Lower leg skin (tissue), 4 donors: ENCODE measurements at places on chromosomes 2 and 18.

- DNase-seq = no peak
Measured at GRCh38 chr2:1709335-1709605, 35.0 kb downstream of the PXDN start.

- no peak for DNase-seq
Measured at GRCh38 chr18:27311114-27311513, 126.0 kb upstream of the CHST9 start.

GRCh38 chr18:47191961-47192360 is 15.8 kb upstream of the IER3IP1 start:
- DNase-seq = no peak

DNA sequence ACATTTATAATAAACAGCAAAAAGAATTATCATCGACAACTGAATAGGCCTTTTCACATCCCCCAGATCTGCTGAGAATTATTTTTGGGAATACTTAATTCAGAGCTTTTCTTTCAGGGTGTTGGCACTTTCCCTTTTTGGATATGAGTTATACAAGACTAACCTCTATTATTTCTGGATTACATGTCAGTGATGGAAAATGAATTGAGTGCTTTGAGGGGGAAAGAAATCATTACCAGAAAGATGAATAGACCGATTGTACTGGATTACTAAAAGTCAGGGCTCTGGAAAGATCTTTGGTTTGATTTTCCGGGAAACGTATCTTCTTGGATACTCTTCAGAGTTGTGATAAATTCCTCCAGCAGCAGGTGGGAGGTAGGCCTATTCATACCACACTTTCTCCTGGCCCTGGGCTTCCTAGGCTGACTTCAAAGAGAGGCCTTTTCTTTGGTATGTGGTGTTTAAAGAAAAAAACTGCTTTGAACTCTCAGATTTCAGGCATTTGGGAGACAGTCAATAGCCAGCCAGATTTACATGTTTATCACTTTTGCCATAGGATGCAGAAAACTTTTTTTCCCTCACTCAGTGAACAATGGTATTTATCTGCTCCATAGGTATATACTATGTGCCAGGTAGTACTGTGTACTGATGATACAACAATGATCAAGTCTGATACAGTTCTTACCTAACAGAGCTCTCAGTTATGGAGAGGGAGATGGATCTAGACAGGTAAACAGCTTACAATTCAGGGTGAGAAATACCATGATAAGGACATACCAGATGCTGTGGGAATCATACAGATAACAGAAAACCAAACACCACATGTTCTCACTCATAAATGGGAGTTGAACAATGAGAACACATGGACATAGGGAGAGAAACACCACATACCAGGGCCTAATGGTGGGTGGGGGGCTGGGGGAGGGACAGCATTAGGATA is 63.3 kb upstream of the ACTR3 start:
- DNase-seq = no peak

DNA sequence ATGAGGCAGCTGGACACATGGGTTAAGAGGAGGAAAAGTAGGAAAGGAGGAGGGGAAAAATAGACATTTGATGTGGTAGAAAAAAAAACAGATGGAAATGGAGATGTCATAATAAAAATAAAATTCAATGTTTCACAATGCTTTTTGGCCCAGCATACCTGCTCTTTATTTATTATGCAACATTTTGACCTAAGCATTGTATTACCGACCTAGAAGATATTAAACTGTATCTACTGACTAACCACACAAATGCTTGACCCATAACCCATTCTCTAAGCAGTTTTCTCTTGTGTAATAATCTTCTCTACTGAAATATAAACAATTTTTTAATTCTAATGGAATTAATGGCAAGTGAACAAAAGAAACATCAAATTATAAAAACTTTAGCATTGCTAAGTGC is 362.3 kb downstream of the FBXO15 start:
- no peak for DNase-seq

- no peak for DNase-seq
Measured at GRCh38 chr2:41955316-41956043, 92.3 kb upstream of the PKDCC start.

GRCh38 chr2:99940963-99941362 is 201.4 kb downstream of the AFF3 start:
- no peak for DNase-seq

- DNase-seq = no peak
Measured at GRCh38 chr2:105361102-105361889, 24.0 kb downstream of the C2orf49 start.

DNA sequence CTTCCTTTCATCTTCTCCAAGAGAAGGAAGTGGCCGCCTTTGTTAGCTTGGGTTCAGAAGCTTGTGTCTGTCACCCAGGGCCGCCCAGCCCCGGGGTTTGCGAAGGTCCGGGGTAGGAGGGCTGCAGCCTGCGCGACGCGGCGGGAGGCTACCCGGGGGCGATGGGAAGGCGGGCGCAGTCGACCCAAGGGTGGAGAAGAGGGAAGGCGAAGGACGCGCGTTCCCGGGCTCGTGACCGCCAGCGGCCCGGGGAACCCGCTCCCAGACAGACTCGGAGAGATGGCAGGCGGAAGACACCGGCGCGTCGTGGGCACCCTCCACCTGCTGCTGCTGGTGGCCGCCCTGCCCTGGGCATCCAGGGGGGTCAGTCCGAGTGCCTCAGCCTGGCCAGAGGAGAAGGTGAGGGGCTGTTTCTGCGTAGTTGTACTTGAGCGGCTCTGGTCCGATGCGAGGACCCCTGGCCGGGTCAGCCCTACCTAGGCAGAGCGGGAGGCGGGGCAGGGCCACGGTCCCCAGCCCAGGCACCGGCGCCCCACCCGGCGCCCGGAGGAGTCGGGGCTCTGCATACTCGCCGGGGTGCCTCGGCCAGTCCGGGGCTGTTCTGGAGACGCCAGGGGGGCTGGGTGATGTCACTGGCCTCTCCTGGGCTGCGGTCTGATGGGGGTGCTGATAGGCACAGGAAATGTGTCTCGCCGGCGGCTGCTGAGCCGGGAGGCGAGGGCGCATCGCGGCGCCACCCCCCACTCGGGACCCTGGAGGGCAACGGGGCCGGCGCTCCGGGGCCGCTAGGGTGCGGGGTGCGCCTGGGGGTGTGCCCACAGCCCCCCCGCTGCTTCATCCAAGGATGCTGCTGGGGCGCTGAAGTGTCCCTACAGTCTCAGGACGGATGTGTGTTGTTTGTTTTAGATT is at the start of gene QPCT:
TSS of gene QPCT (plus strand) at position 178 of the 909 bp plus-strand sequence. CDS start at position 280, 102 bp downstream.
- peak; percentile 49 for DNase-seq

- no peak for DNase-seq
Measured at GRCh38 chr18:51007790-51008139, 22.2 kb upstream of the SMAD4 start.

- DNase-seq = no peak
Measured at GRCh38 chr18:60249388-60249787, 123.2 kb downstream of the MC4R start.

DNA sequence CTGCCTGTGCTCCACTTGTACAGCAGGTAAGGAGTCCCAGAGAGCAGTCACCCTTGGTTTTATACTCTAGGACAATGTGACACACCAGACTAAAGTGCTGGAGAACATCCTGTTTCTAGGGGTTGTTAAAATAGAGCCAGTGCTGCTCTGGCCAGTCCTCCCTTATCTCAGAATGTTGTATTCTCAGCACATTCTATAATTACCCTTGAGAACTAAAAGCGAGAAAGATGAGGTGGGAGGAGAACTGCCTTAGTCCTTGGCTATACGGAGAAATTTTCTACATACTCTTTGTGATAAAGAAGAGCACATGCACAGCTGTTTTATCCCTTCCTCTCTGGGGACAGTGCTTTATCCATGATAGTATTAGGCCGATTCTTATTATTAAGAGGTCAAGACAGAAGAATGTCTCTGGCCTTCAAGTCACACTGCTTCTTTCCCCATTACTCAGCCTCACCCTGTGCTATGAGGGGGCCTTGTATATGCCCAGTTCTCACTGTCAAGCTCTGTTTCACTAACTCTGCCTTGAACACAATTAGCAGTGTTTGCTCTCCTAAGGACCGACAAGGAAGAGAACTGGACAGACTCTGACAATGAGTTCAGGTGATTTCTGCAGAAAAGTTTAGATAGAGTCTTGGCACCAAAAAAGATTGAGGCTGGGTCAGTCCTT is 385.8 kb downstream of the TRIB2 start:
- no peak for DNase-seq

- DNase-seq = no peak
Measured at GRCh38 chr2:197184959-197185586, 125.5 kb downstream of the ANKRD44 start.

DNA sequence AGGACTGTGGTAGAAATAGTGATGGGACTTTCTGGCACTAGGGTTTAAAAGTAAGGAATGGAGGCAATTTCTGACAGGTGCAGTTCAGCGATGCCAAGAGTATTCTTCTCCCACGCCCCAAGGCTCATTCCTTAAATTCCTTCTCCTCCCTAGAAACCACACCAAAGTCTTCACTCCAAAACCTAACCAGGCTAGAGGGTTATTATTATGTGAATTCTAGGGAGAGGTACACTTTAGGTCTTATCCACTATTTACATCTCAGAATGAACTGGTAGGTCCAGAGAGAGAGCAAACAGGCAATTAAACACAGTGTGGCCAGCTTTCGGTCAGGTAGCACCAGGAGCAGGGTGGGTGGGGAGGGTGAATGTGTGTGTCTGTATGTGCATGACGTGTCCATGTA is 11.4 kb downstream of the IL1F10 start:
- no peak for DNase-seq

DNA sequence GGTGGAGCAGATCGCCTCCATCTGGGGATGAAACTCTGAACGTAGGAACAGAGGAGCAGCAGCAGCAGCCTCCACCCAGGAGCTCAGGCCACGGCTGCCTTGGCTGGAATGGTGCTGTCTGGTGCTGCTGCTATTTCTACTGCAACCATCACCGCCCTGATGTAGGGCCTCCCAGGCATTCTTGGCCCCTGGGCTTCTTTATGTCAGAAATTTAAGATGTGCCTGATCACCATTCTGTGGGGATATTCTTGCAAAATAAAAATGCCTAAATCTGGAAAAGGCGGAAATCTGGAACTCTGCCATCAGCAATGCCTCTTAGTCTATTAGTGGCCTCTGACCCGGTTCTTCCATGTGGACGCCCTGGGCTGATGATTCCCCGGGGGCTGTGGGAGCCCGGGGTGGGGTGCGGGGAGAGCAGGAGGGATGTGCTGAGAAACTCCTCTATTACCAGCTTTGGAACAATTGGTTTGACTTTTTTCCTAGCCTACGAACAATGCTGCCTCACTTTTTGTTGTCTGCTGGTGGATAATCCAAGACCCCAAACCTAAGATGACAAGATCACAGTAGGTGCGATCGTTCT is 47.2 kb downstream of the FAM124B start:
- no peak for DNase-seq

- DNase-seq = peak; percentile 69
Measured at GRCh38 chr2:239773228-239774141, 251.7 kb downstream of the NDUFA10 start.

- no peak for DNase-seq
Measured at GRCh38 chr2:163077241-163077640, 238.7 kb upstream of the KCNH7 start.

DNA sequence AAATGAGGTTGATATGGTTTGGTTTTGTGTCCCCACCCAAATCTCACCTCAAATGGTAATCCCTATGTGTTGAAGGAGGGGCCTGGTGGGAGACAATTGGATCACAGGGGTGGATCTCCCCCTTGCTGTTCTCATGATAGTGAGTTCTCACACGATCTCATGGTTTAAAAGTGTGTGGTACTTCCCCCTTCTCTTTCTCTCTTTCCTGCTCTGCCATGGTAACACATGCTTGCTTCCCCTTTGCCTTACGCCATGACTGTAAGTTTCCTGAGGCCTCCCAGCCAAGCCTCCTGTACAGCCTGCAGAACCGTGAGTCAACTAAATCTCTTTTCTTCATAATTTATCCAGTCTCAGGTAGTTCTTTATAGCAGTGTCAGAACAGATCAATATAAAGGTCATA is 24.7 kb upstream of the FAM124B start:
- no peak for DNase-seq

- DNase-seq = peak; percentile 43
Measured at GRCh38 chr2:109045505-109045904, 56.5 kb upstream of the EDAR start.

GRCh38 chr2:121266543-121267106 is 18.4 kb downstream of the TFCP2L1 start:
- peak; percentile 14 for DNase-seq

DNA sequence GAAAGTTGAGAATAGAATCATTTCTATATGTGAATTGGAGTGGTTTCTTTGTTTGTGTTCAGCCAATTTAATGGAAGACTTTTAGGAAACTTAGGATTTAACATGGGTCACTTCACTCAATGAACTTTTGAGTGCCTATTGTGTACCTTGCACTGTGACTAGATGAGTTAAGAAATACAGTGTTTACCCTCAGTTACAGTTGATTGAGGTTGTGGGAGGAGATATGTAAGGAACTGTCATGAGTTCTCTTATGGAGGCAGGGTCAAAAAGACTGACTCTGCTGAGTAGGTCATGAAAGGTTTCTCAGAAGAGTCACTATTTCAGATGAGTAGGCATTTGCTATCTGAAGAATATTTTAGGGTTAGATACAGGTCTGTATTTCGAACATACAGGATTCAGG is 98.6 kb downstream of the RAB3GAP1 start:
- no peak for DNase-seq

GRCh38 chr2:85066006-85066740 is 67.0 kb upstream of the TCF7L1 start:
- no peak for DNase-seq
